ENCODE measurements at places on chromosomes 4 and X.

DNA sequence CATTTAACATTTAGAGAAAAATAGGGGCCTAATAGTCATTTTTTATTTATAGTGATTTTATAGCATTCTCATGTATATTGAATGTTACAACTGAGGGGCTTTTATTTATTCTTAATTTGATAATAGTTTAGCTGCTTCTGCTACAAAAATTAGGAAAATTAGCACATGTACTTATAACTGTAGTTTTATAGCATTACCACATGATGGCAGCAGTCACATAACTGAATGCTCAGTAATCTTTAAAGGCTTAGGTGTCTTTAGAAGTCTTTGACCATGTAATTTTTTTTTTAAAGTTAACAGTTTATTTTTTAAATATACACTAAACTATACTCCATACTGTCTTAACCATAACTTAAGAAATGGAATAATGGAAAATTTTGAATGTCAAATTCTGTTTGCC, 136.6 kb downstream of the STAG2 start:
- no peak for DNase-seq

DNA sequence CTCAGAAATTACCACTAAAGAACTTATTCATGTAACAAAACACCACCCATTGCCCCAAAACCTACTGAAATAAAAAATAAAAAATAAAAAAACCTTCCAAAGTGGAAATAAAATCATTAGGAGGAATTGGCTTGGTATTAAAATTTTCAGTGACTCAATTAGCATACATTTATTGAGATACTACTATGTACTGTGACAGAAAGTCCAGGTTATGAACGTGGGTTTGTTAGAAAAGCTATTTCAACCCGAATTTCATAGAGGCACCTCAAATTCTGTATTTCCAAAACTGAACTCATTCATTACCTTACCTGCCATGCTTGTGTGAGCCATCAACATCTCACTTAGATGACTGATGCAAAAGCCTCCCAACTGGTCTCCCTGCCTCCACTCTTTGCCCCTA, 16.8 kb downstream of the KLHL5 start:
- no peak for DNase-seq

- DNase-seq: no peak
These were observed 86.0 kb downstream of the FAT4 start for GRCh38 chr4:125400756-125401155.

DNA sequence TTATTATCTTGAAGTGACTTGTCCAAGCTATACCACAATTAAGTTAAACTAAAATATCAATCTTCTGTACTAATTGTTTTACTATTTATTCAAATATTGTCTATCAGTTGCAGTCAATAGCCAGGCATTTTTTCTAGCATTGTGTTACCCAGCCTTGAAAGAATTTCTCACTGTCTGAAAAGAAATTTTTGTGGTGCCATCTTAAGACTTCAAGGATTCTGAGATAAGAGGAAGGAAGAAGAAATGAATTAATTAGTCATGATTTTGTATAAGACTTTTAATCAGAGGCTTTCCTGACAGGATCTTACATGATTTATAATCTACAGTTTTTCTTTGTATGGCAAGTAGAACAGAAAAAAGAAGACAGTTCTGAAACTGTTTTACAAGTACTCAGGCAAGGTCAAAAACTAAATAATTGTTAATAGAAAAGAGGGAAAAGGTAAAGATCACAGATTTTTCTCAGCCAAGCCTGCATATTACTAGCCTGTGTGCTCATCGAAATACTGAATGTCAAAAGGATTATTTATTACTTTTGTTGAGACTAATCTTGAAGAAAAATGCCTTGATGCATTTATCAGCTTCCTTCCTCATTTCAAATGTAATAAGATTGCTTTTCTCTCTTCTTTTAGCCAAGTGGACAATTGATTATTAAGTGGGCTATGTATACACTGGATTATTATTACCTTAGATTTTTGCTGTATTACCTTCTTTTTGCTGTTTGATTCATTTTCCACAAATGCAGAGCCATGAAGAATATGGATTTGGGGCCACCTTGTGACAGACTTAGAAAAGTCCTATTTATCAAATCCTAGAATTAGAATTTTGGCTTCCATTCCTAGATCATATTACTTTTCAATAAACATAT, 53.8 kb downstream of the CXCL1 start:
- no peak for DNase-seq

DNA sequence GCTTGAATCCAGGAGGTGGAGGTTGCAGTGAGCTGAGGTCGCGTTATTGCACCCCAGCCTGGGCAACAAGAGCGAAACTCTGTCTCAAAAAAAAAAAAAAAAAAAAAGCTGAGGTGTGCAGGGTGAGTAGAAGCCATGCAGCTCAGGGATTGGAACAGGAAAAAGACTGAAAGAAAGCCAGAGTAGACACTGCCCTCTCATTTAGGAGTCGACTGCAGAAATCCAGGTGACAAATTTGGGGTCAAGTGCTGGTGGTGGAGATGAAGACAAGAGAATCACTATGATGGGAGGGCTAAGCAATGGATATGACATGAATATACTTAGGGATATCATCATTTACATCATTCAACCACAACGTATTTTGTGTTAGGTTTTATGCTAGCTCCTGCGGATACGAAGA, 1.9 kb downstream of the NEIL3 start:
- no peak for DNase-seq

DNA sequence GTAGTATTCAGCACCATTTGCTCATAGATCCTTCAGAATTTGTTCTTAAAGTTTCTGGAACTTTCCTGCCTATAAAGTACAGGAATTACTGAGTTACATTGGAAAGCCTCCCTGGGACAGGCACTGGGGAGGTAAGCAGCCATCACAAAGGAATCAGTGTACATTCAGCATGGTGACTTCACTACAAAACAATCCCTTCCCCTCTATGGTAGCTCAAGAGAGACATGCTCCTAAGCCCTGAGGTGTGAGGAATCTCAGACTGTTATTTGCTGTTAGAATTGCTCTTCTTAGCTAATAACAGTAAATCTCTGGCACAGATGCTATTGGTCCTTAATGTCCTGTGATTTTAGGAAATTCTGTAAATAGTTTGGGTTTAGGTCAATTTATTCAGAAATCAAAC, 1898.0 kb upstream of the PCDH7 start:
- DNase-seq: no peak

- DNase-seq: no peak
These were observed 652.1 kb upstream of the AADAT start for GRCh38 chr4:170741856-170742255.

DNA sequence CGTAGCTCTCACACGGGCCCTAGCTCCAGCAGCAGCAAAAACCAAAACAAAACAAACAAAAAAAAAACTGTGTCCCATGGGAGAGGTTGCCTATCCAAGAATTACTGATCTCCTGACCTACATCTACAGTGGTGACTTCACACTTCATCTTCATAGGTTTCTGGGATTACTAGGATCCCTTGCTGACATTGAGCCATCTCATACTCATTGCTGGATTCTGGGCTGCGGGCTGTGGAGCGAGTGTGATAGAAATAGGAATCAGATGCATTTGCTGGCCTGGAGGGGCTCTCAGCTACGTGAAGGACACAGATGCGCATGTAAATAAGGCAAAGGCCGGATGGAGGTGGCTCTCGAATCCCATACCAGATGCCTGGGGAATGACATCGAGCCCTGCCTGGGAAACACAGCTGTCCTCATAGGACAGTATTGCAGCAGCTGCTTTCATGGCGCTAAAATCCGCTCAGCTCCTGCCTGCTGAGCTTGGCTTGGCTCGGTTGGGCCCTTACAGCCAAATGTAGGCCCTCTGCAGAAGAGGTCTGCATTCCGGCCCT, 41.7 kb downstream of the CNGA2 start:
- no peak for DNase-seq

DNA sequence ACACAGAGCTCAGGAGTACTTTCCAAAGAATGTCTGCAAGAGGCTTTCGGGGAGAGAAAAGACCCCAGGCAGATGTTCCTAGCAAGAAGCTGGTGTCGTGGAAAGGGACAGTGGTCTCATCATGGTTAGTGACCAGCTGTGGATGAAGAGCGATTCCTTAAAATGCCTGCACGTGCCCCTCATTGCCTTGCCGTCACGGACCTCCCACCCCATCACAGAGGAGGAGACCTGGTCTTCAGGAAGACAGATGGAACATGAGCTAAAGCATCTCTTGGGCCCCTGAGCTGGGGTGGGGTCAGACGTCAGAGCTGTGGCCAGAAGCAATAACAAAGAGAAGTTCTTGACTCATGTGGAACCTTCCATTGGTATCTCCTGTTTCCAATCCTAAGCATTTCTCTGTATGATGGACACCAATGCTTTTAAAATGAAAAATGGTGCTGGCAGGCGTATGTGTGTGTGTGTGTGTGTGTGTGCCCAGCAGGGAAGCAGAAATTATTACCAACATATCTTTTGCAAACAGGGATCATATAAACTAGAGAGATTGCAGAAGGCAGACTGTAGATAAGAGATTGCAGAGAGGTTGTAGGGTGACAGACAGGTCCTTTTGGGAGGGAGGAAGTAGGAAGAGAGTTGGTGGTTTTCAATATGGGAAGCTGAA, 25.2 kb upstream of the ASMTL start:
- DNase-seq: no peak

- no peak for DNase-seq
These were observed 48.1 kb upstream of the S100G start for GRCh38 chrX:16601885-16602284.

DNA sequence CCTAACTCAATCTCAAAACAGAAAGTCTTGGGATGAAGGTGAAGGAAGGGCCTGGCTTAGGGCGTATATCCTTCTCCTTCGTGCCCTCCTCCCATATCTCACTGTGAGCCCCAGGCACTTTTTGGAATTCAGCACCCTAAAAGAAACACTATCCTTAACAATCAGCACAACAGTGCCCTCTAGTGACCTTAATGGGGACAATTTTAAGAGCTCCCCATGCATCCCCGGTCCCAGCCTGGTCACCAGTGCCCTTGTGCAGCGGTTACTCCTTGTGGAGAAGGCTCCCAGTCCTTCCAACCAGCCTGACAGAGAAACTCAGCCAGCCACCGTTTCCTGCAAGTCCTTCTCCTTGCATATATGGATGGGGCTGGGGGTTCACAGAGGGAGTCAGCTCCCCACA, 4.2 kb downstream of the PAK3 start:
- DNase-seq: no peak

- DNase-seq: no peak
These were observed 8.7 kb upstream of the FAM47A start for GRCh38 chrX:34140816-34141215.

GRCh38 chr4:8857766-8858700, 13.6 kb downstream of the HMX1 start:
- no peak for DNase-seq

- DNase-seq: no peak
These were observed 10.9 kb downstream of the ADH6 start for GRCh38 chr4:99207911-99208718.

DNA sequence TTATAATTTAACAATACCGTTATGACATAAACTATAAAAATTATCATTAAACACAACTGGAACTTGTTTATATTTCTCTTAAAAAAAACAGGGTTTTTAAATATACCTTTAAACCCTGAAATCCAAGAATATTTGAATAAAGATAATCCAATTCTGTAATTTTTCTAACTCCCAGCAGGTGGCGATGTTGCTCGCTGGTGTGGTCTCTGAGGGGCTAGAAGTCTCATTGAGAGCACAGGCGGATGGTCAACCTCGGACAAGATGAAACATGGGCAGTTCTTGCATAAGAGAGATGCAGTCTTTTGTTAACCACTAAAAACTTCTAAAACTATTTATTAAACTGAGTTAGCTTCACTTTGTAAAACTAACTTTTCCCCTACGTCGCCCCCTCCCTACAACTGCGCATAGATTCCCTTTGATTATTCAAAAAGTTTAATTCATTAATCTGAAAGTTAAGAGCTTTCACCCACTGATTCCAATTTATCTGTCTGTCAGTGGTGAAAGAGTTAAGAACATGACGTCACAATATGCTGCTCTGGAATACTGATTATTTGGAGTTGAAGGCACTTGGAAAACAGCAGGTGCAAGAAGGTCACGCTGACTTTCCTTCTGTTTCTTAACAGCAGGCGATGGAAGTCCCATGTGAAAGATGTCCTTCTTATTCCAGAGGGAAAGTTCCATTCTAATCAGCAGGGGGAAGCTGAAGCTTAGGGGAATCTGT, 29.5 kb downstream of the DMP1 start:
- DNase-seq: no peak

DNA sequence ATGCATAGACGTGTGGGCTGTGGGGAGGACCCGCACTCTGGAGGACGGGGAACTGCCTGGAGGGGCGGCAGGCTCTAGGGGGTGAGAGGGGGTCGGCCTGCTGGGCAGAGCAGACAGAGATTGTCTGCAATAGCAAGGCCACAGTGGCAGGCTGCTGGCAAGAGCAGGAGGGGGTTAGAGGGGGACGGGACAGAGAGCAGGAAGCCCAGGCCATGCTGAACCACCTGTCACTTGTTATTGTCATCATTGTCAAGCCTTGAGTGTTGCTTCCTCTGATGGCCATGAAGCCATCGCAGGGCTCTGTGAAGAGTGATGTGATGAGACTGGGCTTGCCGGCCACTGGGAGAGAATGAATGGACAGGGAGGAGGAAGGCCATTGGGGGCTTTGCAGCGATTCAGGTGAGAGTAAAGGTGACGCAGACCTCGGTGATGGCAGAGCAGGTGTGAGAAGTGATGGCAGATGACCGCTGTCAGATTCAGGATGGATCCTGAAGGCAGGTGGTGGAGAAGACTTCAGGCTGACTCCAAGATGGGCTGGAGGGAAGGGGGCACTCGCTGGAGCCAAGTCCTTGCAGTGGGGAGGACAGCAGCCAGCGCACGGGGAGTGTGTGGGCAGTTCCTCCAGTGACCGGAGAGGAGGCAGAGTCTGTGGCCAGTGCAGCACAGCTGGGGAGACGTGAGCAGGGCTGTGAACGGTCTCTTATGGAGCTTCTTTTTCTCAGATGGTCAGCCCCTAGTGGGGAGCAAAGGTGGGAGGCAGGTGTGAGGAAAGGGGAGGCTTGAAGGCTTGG, 43.6 kb downstream of the HTT-AS start:
- DNase-seq: no peak

DNA sequence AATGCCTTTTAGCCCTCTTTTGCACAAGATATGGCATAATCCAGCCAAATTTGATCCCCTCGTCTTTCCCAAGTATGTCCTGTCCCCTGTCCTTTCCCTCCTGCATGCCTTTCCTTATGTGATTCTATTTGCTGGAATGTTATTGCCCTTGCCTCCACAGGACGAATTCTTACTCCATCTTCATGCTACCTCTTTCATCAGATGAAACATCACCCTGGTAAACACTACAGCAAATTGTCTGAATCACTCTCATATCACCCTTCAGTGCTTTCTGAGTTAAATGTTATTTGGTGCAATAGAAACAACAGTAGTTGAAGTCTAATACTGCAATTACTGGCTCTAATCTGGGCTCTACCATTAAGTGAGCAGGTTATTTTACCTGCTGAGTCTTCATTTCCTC, 52.2 kb upstream of the FAT1 start:
- DNase-seq: no peak

GRCh38 chr4:129043523-129043922, 49.8 kb downstream of the SCLT1 start:
- DNase-seq: no peak

GRCh38 chr4:67546971-67547370, 1.7 kb upstream of the CENPC start:
- no peak for DNase-seq

GRCh38 chr4:38179690-38180377, 219.6 kb downstream of the PTTG2 start:
- DNase-seq: peak; percentile 54
